Right cardiac atrium (tissue), 5 donors: ENCODE measurements at places on chromosomes 2 and 18. TPM values are rescaled to one million over a fixed set of nuclear protein-coding genes. Genes with fewer than 3 reads are reported as not detected.

- DNase-seq, result no peak
These were observed 32.6 kb upstream of the SPAG16 start for GRCh38 chr2:213251618-213252017.

- no peak for DNase-seq
These were observed 84.8 kb upstream of the ITGA6 start for GRCh38 chr2:172342611-172343010.

DNA sequence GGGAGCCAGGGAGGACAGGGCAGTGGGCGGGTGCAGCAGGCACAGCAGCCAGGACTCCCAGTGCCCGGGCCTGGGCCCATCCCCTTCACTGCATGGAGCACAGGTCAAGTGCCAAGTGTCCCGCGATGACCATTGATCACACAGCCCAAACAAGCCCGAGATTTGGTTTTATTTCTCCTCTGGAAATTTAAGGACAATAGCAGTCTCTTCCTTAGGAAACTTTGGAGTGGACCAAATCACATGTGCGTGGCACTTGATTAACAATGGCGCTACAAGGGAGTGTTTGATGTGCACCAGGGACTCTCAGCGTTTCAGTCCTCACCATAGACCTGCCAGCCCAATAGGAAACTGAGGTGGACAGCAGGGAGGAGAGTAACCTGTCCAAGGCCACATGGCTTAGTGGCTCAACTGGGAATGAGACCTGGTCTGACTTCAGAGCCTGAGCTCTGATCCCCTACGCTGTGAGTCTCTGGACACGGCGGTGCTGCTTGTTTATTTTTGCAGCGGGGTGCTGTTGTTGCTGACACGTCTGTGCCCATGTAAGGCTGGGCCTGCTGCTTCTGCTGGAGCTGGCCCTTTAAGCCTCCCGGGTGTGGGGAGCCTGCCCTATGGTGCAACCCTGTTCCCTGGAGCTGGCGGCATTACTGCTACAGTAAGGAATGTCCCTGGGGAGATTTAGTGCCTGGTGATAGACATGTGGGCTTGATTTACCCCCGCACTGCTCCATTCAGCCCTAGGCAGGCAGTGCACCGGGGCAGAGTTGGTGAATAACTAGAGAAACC lies 194.2 kb downstream of the INHBB start:
- peak; percentile 82 for DNase-seq

GRCh38 chr2:235860111-235860510 lies 308.1 kb downstream of the GBX2 start:
- DNase-seq, result no peak

DNA sequence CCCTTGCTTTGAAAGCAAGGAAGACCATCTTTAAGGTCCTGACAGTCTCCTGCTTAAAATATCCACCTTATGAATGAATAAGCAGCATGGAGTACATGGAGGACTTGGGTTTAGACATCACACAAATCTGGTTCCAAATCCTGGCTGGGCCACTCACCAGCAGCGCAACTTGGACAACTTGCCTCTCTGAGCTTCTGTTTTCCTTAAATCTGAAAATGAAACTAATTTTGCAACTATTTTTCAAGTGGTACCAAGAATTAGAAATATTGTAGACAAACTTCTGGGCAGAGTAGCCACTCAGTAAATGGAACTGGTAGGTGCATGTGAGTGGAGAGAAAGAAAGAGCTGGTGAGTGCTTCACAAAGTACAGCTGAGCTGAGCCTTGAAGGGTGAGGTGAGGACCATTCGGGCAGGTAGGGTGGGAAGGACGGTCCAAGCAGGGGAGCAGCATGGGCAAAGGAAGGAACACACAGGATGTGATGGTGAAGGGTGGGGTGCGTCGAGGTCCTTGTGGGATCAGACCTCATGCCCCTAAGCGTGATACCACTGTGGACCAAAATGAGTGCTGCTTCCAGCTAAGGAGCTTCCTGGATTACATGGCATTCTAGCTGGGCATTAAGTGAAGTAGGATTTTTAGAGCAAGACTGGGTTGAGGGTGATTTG lies 14.4 kb upstream of the TET3 start:
- no peak for DNase-seq

DNA sequence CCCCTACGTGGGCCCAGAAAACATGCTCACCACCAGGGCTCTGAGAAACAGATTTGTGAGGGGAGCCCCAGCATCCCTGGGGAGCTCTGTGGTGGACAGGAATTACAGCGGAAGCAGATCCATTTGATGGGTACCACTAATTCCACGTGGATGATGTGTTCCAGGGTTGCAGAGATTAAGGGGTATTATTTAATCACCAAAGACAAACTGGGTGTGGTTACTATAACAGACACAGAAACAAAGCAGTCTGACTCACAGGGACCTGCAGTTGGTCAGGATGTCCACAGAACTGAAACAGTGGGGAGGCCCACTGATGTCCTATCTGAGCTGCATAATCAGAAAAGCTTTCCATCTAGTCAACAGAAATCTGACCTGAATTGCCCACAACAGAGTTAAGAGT lies 65.8 kb downstream of the PSMG2 start:
- no peak for DNase-seq

DNA sequence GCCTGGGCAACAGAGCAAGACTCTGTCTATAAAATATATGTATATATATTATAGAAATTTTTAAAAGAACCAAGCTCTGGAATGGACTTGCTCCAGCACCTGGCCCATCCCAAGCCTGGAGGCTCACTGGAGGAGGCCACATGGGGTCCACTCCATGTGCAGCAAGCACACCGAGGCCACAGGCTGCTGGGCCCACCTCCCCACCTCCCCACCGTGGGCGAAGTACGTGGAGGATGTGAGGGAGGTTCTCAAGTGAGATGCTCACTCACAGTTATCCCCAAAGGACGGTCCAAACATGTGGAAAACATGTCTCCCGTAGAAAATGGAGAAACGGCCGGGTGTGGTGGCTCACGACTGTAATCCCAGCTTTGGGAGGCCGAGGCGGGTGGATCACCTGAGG lies 13.9 kb upstream of the RAB17 start:
- DNase-seq, result no peak

GRCh38 chr2:96626553-96626942 lies 11.6 kb downstream of the KANSL3 start:
- no peak for DNase-seq

DNA sequence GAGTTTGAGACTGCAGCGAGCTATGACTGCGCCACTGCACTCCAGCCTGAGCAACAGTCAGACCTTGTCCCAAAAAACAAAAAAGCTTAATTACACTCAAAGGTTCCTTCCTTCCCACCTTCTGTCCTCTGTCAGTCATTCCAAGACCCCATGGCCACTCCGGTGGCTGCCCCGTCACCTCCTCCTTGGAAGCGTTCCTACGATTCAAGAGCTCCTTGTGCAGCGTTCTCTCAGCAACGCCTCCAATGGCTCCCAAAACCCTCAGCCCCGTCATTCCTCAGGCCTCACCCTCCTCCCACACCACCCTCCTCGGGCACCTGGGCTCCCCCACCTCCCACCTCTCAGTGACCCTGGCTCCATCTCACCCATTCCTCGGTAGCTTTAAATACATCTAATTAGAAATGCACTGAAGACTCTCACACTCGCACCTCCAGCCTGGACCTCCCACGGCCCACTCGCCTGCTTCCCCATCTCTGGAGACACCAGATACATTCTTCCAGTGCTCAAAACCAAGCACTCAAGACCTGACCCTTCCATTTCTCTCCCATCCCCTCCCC lies 8.0 kb downstream of the PASK start:
- peak; percentile 7 for DNase-seq

- no peak for DNase-seq
These were observed 160.2 kb downstream of the GREB1L start for GRCh38 chr18:21402272-21402671.

DNA sequence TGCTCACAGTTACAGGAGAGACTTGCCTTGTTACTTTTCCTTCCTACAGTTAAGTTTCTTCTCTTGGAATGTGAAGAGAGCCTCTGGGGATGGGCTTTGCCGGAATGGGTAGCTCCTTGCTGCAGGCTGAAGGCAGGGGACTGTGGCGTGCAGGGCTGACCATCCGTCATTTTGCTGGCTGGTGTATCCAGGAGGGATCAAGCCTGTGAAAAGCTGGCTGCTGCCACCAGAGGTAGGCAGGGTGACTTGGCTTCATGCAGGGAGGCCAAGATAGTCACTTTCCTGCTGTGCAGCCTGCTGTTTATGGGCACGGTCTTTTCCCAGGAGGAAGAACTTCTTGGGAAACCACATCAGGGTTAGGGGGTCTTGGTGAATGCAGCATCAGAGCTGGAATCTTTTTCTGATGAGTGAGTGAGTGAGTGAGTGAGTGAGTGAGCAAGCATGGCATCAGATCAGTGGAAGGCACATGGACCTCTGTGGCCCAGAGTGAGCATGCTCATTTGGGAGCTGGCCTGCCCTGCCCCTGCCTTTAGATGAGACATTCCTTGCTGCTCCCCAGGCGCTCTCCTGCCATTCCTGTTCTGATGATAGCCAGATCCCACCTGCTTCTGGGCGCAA lies 33.0 kb downstream of the FHOD3 start:
- no peak for DNase-seq

GRCh38 chr2:70145851-70146739 lies 44.7 kb downstream of the C2orf42 start:
- DNase-seq, result no peak

- DNase-seq, result no peak
These were observed 205.3 kb downstream of the LRP1B start for GRCh38 chr2:141925511-141925910.

DNA sequence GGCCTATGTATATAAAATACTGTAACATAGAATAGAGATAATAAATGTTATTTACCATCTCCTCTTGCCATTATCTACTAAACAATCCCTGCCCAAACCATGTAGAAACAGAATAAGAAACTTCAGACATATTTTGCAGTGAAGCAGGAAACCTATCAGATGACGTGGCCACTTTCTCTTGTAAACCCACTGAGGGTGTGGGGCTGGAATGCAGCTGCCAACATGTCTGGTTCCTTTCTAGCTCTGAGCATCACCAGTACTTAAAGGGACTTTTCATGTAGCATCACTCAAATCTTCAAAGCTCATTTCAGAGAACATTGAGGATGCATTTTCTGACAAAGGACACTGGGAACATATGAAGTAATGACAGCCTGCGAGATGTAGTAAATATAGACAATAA lies 251.8 kb downstream of the LPIN1 start:
- no peak for DNase-seq

DNA sequence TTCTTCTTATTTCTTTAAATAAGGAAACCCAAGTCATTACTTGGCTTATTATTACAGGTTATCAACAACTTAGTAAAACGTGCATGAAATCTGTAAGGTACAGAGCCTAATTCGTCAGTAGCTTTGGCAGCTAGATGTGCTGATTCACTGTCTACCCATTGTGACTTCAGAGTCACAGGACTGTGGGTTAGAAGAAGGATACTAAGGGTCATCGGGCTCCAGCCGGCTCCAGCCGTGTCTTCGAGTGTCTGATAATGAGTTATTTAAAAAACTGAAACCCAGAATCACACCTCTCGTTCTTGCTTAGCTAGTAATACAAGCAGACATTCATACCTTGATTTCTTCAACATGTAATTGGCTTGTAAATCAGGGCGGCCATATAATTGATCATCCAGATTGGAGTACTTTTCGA lies 170.5 kb downstream of the FMNL2 start:
- peak; percentile 59 for DNase-seq

GRCh38 chr2:126878601-126879000 lies 20.1 kb upstream of the TEX51 start:
- DNase-seq, result no peak

GRCh38 chr18:30044496-30044895 lies 998.0 kb downstream of the DSC3 start:
- DNase-seq, result no peak

GRCh38 chr18:4256766-4257417 lies 198.2 kb downstream of the DLGAP1 start:
- DNase-seq, result no peak

DNA sequence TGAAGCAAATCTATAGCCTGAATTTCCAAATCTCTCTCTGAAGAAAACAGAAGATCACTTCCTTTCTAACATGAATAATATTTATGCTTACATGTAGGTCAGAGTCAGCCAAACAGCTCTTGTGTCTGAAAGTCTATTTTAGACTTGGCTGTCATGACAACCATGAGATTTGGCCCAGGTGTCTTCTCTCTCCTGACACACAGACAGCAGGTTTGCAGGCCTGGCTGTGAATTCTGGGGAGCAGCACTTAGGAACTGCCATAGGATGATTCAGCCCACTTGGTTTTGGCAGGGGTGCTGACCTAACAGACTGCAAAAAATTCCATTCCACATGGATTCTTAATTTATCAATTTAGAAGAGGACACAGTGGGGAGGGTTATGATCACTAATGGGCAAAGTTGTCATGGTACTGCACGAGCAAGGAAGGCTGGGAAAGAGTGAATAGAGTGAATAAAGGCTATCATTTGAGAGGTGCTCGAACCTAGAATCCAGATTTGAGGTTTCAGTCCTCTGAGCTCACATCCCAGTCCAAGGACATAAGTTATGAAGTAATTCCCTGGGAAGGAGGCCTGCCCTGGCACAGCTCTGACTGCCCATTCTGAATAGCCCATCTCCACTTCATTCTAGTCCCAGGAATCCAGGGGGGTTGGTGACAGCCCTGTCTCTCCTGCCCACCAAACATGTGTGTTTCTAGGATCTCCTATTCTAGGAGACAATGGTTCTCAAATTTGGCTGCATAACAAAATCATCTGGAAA lies 453.9 kb upstream of the TRIB2 start:
- DNase-seq, result no peak

- no peak for DNase-seq
These were observed 10.5 kb downstream of the CAPN10 start for GRCh38 chr2:240597054-240597418.

DNA sequence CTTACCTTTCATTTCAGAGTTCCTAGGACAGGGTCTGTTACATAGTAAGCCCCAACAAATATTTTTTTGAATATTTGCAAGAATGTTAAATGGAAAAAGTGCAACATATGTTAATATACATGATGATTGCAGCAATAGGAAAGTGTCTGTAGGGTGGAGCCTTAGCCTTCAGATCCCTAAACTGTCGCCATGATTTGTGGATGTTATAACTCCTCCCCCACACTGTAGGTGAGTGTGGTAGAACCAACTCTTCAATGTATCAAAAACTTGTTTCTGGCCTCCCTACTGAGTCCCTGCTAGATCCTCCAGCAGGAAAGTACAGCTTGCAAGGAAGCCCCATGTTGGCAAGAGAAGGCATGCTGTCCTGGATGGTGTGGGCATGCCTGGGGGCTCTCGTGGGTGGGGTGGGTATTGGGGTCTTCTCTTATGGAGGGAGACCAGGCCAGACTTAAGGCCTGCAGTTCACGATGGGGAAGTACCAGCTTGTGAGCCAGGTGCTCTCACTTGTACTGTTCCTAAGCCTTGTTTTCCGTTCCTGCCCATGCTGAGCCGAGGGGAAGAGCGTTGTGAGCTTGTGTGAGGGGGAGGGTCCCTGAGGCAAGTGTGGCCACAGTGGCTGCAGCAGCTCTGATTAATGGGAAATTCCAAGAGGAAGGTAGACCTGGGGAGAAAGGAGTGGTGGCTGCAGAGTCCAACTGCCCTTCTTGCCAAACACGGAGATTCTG lies 11.4 kb downstream of the FHOD3 start:
- no peak for DNase-seq

GRCh38 chr2:158403237-158403636 lies 53.3 kb downstream of the CCDC148 start:
- DNase-seq, result no peak

The STPG4 gene
- not detected for total RNA-seq

The ANKRD62 gene
- total RNA-seq, result not detected

The SERPINB12 gene
- total RNA-seq, result not detected

The YES1 gene
- 25.2 TPM for total RNA-seq

The GPR45 gene
- total RNA-seq, result not detected

The MYCN gene
- 0.26 TPM for total RNA-seq
